ENCODE measurements at places on chromosomes 11 and 22. TPM values are rescaled to one million over a fixed set of nuclear protein-coding genes. Genes with fewer than 3 reads are reported as not detected.

The SYT9 gene
- not detected for total RNA-seq

The RFPL3 gene
- total RNA-seq, result not detected

The RTN4R gene
- 0.23 TPM for total RNA-seq

The ZPR1 gene
- 22.5 TPM for total RNA-seq

The SLC25A18 gene
- not detected for total RNA-seq

The TANGO2 gene
- total RNA-seq, result 50.6 TPM

The GRM5 gene
- total RNA-seq, result under 0.01 TPM

The SLC43A1 gene
- total RNA-seq, result 8.5 TPM

The PRR5 gene
- total RNA-seq, result 2.3 TPM

The ELFN2 gene
- total RNA-seq, result not detected

The FBXO7 gene
- 39.3 TPM for total RNA-seq

The CALCB gene
- total RNA-seq, result not detected

The FADS3 gene
- total RNA-seq, result 111 TPM

The PGA4 gene
- total RNA-seq, result not detected

The IL10RA gene
- not detected for total RNA-seq

The FEN1 gene
- 18.6 TPM for total RNA-seq

The WT1 gene
- 0.15 TPM for total RNA-seq

The APOL3 gene
- total RNA-seq, result 5.3 TPM

The C11orf52 gene
- total RNA-seq, result 0.38 TPM

The CDC42EP2 gene
- total RNA-seq, result 8.5 TPM

The NCF4 gene
- not detected for total RNA-seq

The SCUBE1 gene
- total RNA-seq, result not detected

The TRIM48 gene
- not detected for total RNA-seq

The VPS51 gene
- total RNA-seq, result 215 TPM

The OR8D1 gene
- not detected for total RNA-seq

The C11orf97 gene
- total RNA-seq, result not detected
